ENCODE measurements at places on chromosomes 7 and 10.

GRCh38 chr10:124142006-124142739 is 48.8 kb upstream of the CHST15 start:
- no peak overlapping the region for H3K27ac ChIP-seq
- peaks cover 6% of the 10 kb centered on the region for H3K27me3 ChIP-seq
- H3K36me3 ChIP-seq: no peaks in the 10 kb centered on the region
- H3K4me3 ChIP-seq: no peak overlapping the region
- DNase-seq: no peak

GRCh38 chr10:30357806-30358205 is 8.7 kb upstream of the MTPAP start:
- H3K27ac ChIP-seq: no peak overlapping the region
- H3K36me3 ChIP-seq: no peaks in the 10 kb centered on the region
- H3K4me1 ChIP-seq: peaks cover 4% of the 10 kb centered on the region
- no peak overlapping the region for H3K4me3 ChIP-seq
- DNase-seq: no peak

- no peaks in the 10 kb centered on the region for H3K36me3 ChIP-seq
- no peak overlapping the region for H3K27ac ChIP-seq
- peaks cover 15% of the 10 kb centered on the region for H3K4me1 ChIP-seq
- peaks cover 4% of the 10 kb centered on the region for H3K27me3 ChIP-seq
- no peak for DNase-seq
- no peak overlapping the region for H3K4me3 ChIP-seq
Measured at GRCh38 chr10:96292971-96293920, 11.0 kb upstream of the DNTT start.

DNA sequence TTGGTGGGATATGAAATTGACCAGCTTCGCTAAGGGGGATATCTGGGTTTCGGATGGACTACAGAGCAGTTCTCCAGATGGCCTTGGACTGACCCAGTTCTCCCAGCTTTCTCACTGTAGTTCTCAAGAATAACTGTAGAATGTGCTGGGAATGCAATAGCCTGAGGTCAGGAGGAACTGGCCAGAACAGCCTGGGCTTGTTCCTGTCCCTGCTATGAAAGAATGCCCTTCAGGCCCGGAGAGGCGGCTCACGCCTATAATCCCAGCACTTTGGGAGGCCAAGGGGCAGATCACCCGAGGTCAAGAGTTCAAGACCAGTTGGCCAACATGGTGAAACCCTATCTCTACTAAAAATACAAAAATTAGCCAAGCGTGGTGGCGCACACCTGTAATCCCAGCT is 12.3 kb upstream of the TSPAN14 start:
- no peak overlapping the region for H3K4me3 ChIP-seq
- H3K27ac ChIP-seq: no peak overlapping the region
- no peaks in the 10 kb centered on the region for H3K36me3 ChIP-seq
- H3K27me3 ChIP-seq: peaks cover 21% of the 10 kb centered on the region
- H3K4me1 ChIP-seq: peaks cover 24% of the 10 kb centered on the region

DNA sequence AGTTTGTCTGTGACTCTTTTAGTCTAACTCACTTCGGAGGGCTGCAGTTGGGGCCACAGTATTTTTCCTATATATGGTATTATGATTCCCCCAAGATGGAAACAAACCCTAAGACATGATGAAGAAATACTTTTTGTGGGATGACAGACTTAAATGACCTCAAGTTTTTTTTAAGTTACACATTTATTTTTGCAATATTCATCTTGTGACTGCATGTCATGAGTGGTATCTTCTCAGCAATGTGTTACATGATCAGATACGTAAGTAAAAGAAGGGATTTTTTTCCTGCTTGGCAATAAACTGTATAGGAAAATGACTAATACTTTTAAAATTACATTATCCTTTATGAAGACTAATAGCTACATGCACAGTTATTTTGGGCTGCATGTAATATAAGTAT is 57.8 kb downstream of the OR13A1 start:
- H3K4me3 ChIP-seq: no peak overlapping the region
- H3K4me1 ChIP-seq: no peaks in the 10 kb centered on the region
- H3K27me3 ChIP-seq: peaks cover 13% of the 10 kb centered on the region
- H3K36me3 ChIP-seq: no peaks in the 10 kb centered on the region
- DNase-seq: no peak
- H3K27ac ChIP-seq: no peak overlapping the region

- no peaks in the 10 kb centered on the region for H3K4me1 ChIP-seq
- no peak for DNase-seq
- no peak overlapping the region for H3K27ac ChIP-seq
- H3K36me3 ChIP-seq: peaks cover 2% of the 10 kb centered on the region
- H3K4me3 ChIP-seq: no peak overlapping the region
- H3K27me3 ChIP-seq: peaks cover 4% of the 10 kb centered on the region
Measured at GRCh38 chr10:91287276-91287675, 66.8 kb downstream of the PCGF5 start.

GRCh38 chr7:29414216-29414615 is 149.4 kb upstream of the PRR15 start:
- H3K27ac ChIP-seq: no peak overlapping the region
- H3K4me3 ChIP-seq: no peak overlapping the region
- peaks cover 4% of the 10 kb centered on the region for H3K27me3 ChIP-seq
- H3K4me1 ChIP-seq: no peaks in the 10 kb centered on the region
- no peak for DNase-seq
- H3K36me3 ChIP-seq: no peaks in the 10 kb centered on the region

GRCh38 chr10:58281092-58281752 is 12.3 kb downstream of the CISD1 start:
- no peak for DNase-seq
- peaks cover 31% of the 10 kb centered on the region for H3K4me1 ChIP-seq
- H3K27ac ChIP-seq: no peak overlapping the region
- H3K27me3 ChIP-seq: no peaks in the 10 kb centered on the region

DNA sequence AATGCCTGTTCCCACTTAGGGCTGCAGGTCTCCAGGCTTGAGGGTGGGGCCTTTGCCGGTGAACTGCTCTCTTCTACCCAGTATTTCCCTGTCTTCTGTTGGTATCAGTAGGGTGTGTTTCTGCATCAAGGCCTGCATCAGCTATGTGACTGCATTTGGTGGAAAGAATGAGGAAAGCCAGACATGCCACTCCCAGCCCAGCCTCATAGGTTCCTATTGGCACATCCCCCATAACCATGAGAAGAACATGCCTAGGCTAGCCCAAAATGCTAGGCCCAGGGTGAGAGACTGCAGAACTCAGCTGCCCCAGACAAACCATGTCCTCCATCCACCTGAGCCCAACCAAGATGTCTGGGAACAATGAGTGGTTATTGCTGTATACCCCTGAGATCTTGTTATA is 380.3 kb upstream of the ADARB2 start:
- no peak for DNase-seq
- H3K36me3 ChIP-seq: no peaks in the 10 kb centered on the region
- H3K27ac ChIP-seq: no peak overlapping the region
- no peaks in the 10 kb centered on the region for H3K4me1 ChIP-seq

GRCh38 chr10:123535386-123535785 is 130.8 kb upstream of the GPR26 start:
- peaks cover 17% of the 10 kb centered on the region for H3K27me3 ChIP-seq
- no peaks in the 10 kb centered on the region for H3K36me3 ChIP-seq
- no peak for DNase-seq
- no peak overlapping the region for H3K4me3 ChIP-seq
- no peak overlapping the region for H3K27ac ChIP-seq

DNA sequence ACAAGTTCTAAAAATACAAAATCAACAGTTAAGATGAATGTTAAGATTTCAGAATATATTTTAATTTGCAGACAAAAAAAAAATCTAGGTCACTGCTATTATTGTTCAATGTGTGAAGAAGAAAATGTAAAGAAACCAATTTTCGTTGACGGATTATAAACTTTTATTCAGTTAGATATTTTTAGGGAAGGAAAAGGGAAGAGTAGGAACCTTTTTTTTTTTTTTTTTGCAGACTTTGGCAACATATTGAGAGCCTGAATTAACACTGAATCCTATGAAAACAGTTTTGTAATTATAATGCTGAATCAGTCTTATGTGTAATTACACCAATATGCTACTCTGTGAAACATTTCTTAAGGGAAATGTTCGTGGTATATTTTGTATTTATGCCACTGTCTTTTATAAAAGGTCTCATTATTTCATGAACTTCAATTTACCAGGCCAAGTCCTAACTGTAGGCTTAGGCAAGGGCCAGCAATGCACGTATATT is 106.3 kb downstream of the ST8SIA6 start:
- H3K27me3 ChIP-seq: no peaks in the 10 kb centered on the region
- H3K36me3 ChIP-seq: no peaks in the 10 kb centered on the region
- no peak overlapping the region for H3K4me3 ChIP-seq
- H3K27ac ChIP-seq: no peak overlapping the region
- DNase-seq: no peak

DNA sequence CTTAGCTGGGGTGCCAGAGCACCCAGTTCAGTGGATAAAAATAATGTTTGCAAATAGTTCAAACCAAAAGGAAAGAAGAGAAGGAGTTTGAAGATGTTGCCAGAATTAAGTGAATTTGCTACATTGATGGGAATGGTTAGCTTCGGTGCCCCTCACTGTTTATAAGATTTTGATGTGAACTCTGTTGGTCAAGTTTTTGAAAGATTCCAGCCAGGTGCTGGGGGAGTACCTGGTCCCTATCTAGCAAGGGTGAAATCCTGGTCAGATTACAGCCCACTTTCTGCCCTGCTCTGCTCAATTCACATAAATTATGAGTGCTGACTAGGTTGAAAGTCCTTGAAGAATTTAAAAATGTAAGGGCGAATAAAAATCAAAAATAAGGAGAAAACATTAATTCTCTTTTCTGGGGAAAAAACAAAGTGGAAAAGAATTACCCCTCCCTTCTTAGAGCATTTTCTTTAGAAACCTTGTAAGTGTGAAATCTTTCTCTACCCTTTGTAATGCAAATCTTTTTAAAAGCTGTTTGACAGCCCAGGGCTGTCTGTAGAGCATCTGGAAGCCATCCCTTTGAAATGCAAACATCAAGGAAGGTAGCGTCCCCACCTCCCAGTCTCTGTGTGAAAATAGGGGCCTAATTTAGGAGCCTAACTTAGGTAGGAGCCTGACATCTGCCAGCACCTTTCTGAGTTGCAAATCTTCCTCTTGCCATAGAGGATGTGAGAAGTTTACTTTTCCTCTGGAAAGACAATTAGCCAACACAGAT is 1.4 kb upstream of the GIMAP5 start:
- peak overlapping the region; percentile 90 for H3K27ac ChIP-seq
- no peaks in the 10 kb centered on the region for H3K27me3 ChIP-seq
- DNase-seq: no peak
- H3K4me1 ChIP-seq: peaks cover 75% of the 10 kb centered on the region
- peaks cover 40% of the 10 kb centered on the region for H3K36me3 ChIP-seq

DNA sequence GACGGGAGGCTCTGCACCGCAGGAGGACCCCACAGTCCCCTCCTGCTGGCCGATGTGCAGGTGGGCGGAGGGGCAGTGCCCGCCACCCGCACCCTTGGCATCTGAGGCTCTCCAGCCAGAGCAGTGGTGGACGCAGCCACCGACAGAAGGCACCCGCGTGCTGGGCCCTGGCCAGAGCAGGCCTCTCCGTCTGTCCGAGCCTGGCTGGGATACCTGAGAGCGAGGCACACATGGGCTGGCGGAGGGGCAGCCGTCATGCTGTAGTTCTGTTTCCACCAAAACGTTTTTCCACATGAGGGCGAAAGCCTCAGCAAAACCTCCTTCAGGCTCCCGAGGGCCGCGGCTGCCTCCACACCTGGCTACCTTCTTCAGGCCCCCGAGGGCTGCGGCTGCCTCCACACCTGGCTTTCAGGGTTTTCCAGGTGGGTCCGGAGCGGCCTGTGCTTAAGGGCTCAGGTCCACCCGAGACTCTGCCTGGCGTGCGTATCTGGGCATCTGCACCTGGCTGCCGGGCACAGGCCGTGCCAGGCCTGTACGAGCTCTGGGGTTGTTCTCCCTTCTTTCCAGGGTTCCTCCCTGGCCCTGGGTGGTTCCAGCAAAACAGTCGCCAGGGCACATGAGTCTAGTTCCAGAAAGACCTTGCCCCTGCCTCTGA is 115.5 kb downstream of the INPP5A start:
- no peaks in the 10 kb centered on the region for H3K27me3 ChIP-seq
- no peaks in the 10 kb centered on the region for H3K4me1 ChIP-seq

- no peak overlapping the region for H3K27ac ChIP-seq
- no peaks in the 10 kb centered on the region for H3K4me1 ChIP-seq
- no peaks in the 10 kb centered on the region for H3K27me3 ChIP-seq
- DNase-seq: no peak
Measured at GRCh38 chr10:94131885-94132284, 138.2 kb downstream of the PLCE1 start.

DNA sequence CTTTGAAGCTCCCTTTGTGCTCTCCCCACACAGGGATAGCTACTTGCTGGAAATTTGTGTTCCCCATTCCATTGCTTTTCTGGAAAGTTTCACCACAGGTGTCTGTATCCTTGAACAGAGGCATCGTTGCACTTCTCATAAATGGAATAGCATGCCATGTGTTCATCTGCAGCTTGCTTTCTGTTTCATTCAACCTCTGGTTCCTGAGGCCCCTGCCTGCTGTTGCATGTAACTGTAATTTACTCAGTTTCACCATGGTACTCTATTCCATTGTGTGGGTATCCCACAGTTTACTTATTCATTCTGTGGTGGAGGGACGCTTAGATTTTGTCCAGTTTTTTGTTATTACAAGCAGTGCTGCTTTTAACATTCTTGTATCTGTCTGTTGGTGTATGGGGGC is 32.0 kb downstream of the EEPD1 start:
- H3K36me3 ChIP-seq: no peaks in the 10 kb centered on the region
- no peak for DNase-seq
- H3K27me3 ChIP-seq: no peaks in the 10 kb centered on the region
- no peak overlapping the region for H3K27ac ChIP-seq

DNA sequence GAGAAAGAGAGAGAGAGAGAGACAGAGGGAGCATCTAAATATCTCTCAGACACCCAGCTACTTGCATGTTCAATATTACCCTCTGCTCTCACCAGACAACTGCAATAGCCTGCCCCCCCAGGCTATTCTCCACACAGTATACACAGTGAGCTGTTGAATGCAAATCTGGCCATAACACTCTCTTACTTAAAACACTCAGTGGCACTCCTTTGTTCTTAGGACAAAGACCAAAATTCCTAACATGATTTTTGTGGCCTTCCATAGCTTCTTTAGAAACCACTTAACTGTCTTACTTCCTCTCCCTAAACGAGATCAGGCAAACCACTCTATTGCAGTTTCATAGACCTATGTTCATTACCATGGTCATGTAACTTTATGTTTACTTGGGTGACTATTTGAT is 903.6 kb upstream of the AUTS2 start:
- no peak overlapping the region for H3K27ac ChIP-seq
- H3K27me3 ChIP-seq: no peaks in the 10 kb centered on the region
- no peaks in the 10 kb centered on the region for H3K36me3 ChIP-seq
- H3K4me1 ChIP-seq: no peaks in the 10 kb centered on the region
- no peak overlapping the region for H3K4me3 ChIP-seq

GRCh38 chr7:37405128-37405527 is 43.5 kb downstream of the ELMO1 start:
- no peak for DNase-seq
- peaks cover 36% of the 10 kb centered on the region for H3K4me1 ChIP-seq

DNA sequence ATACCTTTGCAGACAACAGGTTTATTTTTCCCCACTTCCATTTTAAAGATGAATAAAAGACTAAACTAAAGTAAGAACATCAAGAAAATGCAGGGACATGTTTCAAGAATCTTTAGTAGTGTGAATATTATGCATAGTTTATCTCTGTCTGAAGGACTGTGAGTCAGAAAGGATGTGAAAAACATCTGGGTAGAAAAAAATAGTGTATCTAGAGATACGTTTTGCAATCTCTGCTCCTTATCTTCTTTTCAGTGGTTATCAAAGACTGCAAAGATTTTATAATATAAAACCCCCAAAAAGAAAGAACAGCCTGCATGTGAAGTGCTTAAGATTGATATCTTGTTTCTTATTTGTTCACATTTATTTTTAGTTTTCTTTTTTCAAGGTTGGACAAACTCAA is 101.9 kb upstream of the ARHGAP21 start:
- peaks cover 34% of the 10 kb centered on the region for H3K27me3 ChIP-seq
- DNase-seq: no peak
- peaks cover 35% of the 10 kb centered on the region for H3K4me1 ChIP-seq
- H3K4me3 ChIP-seq: peak overlapping the region; percentile 31
- H3K27ac ChIP-seq: no peak overlapping the region
